NCI-H1417 treated with DMSO at 0.1 percent for 48 hours (cell line): ENCODE measurements at places on chromosomes 12 and 14.

- no peak for DNase-seq
These were observed 168.1 kb upstream of the DAAM1 start for GRCh38 chr14:59020382-59020781.

- DNase-seq: no peak
These were observed 900 bp downstream of the C2CD5 start for GRCh38 chr12:22543246-22544037.

DNA sequence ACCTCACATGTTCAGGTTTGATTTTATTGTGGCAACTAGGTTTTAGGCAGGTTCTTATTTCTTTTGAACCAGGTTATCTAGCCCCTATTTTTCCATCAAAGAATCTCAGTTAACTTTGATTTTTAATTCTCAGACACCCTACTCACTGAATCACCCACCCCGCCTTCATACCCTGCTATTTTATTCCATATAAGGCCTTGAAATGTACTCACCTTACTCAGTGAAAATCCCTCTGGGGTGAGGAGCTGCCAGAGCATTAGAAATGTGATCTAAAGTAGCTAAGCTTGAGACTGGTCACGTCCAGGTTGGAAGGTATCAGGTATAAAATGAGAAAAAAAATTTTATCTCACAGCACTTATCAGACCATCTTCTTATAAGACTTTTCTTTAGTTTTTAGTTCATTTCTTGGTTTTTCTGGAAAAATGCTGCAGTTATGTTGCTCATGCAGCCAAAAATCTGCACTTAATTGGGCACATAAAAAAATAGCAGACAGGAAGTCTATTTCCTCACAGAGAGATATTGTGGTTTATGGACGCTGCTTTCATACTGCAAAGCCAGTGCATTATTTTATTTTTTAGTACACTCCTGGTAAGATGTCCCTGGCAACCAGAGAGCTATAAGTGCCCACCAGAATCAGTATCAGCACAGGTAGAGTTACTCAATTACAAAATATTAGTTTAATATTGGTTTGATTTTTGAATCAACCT lies 101.5 kb upstream of the CCDC91 start:
- no peak for DNase-seq

GRCh38 chr14:64849940-64850339 lies 29.8 kb downstream of the SPTB start:
- no peak for DNase-seq

DNA sequence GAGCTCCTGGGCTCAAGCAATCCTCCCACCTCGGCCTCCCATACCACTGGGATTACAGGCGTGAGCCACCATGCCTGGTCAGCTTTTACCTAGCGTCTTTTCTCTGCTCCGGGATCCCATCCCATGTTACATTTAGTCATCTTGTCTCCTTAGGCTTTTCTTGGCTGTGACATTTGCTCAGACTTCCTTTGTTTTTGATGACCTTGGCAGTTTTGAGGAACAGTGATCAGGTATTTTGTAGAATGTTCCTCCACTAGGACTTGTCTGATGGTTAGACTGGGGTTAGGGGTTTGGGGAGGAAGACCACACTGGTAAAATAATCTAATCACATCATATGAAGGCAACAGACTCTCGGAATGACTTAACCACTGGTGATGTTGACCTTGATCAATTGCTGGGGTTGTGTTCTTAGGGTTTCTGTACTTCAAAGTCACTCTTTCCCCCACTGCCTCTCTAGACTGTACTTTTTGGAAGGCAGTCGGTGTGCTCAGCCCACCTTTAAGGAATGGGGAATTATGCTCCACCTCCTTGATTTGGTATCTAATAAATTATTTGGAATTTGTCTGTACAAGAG lies 48.4 kb downstream of the RIN3 start:
- no peak for DNase-seq

- no peak for DNase-seq
These were observed 6.5 kb downstream of the AMDHD1 start for GRCh38 chr12:95949477-95950206.

DNA sequence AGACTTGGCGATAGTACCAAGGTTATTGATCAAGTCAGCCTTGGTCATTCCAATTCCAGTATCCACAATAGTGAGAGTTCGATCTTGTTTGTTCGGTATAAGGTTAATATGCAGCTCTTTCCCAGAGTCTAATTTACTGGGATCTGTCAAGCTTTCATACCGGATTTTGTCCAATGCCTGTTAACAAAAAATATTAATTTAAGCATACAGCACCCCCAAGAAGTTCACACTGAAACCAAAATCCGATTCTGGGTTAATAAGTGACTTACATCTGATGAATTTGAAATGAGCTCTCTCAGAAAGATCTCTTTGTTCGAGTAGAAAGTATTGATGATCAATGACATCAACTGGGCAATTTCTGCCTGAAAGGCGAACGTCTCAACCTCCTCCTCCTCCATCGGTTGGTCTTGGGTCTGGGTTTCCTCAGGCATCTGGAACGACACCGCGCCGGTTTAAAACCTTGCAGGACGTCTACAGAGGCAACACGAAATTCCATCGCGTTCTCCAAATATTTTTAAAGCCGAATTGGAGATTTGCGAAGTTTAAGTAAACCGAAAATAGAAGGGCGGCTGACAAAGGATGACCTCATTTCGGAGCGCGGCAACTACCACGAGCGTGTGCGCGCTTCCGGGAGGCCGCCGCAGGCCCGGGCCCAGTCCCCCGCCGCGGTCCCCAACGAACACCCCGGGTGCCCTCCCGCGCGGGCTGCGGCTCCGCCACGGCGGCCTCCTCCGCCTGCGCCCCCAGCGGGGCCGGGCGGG lies 716 bp downstream of the HSP90AA1 start:
- DNase-seq: no peak

GRCh38 chr12:79956896-79957295 lies 22.0 kb upstream of the PPP1R12A start:
- no peak for DNase-seq

DNA sequence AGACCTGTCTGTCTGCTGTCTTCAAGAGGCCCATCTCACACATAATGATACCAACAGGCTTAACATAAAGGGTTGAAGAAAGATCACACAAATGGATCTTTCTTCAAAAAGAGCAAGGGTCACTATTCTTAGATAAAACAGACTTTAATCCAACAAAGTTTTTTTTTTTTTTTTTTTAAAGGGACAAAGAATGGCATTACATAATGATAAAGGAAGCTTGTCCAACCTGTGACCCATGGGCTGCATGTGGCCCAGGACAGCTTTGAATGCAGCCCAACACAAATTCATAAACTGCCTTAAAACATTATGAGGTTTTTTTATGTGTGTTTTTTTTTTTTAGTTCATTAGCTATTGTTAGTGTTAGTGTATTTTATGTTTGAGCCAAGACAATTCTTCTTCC lies 6.8 kb upstream of the FAM186B start:
- DNase-seq: no peak

- DNase-seq: no peak
These were observed 4.9 kb upstream of the NECAP1 start for GRCh38 chr12:8077207-8077606.

DNA sequence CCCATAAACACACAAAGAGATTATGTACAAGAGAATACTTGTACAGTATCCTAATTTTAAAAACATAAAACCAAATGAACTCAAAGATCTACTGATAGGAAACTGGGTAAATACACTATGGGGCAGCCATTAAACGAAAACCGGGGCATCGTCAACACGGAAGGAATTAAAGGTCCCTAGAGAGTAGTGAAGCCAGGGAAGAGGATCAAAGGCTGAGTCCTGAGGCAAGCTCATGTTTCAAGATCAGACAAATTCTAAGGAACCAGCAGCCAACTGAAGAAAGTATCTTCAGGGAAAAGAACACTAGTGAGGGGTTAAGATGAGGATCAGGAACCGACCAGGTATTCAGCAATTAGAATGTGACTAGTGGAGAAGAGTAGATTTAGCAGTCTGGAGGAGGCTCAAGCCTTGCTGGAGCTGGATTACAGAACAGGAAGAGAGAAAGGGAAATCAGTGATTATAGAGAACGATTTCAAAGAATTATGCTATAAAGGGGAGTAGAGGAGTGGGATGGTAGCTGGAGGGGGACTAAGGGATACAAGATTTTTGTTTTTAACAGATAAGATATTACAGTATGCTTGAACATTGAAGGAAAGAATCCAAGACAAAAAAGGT lies 23.7 kb downstream of the SEL1L start:
- no peak for DNase-seq

- DNase-seq: no peak
These were observed 12.1 kb downstream of the VASH1 start for GRCh38 chr14:76773188-76773885.

DNA sequence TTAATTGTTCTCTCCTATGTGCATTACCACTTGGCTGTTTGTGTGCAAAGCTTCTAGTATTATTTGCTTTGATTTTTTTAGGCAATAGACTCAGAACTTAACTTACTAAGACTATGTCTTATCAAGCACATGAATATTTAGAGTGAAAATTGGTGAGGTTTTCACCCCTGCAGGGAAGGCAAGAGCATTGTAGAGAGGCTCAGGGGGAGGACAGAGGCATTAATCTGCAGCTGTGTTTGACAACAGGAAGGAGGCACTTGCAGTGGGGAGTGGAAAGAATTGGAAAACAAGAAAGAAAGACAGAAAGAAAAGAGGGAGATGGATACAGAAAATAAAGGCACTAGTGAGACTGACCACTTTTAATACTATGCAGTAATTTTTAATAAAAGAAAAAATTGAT lies 431.6 kb downstream of the PDZRN4 start:
- peak; percentile 61 for DNase-seq

GRCh38 chr14:68953196-68953555 lies 25.9 kb downstream of the ACTN1 start:
- DNase-seq: no peak

GRCh38 chr14:90697577-90698206 lies 118.5 kb downstream of the TTC7B start:
- DNase-seq: peak; percentile 9

DNA sequence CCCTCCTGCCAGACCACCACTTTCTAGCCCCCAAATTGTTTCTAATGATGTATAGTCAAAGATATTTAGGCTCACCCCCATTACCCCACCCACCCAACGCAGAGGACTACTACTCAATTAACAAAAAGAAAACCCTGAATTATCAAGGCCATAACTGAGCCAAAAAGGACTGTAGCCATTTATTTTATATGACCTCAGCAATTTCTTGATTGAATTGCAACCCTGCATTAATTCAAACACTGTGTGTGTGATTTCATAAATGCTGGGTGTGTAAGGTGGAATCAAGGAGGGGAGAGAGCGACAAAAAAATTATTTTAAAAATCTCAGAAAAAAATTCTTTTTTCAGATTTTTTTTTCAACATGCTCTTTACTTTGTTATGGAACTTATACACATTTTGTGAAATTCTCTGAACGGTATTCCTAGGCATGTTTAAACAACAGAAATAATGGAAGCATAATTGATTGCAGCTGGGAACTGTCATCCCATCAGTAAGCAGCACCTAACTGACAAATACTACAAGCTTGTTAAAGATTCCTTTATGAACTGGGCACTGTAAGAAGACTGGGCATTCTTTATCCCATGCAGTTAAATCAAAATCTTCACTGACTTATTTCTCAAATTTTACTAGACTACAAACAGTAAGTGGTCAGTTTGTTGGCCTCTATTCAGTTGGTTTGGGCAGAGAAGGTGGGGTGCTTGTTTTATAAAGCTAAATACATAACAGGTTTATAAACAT lies 179.1 kb downstream of the SOX5 start:
- no peak for DNase-seq

DNA sequence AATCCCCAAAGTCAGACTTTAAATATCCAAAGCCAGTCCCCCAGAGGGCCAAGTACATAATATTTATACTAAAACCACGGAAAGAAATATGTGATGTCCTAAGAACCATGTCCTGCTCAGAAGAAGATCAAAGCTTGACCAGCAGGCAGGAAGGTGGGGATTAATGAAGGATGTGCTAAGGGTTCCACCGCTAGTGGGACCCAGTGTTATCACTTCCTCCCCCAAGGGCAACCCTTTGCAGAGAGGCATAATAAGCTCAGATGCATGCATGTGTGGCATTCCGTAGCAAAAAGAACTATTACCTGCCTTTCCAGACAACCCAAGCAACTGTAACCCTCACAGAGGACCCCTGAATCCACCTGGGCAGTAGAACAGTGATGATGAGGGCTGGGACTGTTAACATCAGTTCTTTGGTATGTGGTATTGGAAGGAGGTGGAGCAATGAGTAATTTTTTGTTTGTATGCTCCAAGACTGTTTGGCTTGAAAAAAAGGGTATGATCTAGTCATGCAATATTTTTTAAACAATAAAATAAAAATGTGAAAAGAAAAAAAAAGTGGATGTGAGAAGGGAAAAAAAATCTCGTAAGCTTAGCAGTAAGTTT lies 71.7 kb upstream of the ETV6 start:
- no peak for DNase-seq

- peak; percentile 74 for DNase-seq
These were observed at the start of gene MARCHF9 for GRCh38 chr12:57754411-57755193. MARCHF9 (plus strand) TSS chr12:57755103; CDS start chr12:57755529, 426 bp downstream.

GRCh38 chr12:12891080-12891880 lies at the start of gene GPRC5A:
GPRC5A (plus strand) TSS chr12:12891562; CDS start chr12:12908250, 16,688 bp downstream.
- DNase-seq: no peak

GRCh38 chr14:68628605-68629310 lies 164.1 kb downstream of the ZFP36L1 start:
- DNase-seq: no peak

DNA sequence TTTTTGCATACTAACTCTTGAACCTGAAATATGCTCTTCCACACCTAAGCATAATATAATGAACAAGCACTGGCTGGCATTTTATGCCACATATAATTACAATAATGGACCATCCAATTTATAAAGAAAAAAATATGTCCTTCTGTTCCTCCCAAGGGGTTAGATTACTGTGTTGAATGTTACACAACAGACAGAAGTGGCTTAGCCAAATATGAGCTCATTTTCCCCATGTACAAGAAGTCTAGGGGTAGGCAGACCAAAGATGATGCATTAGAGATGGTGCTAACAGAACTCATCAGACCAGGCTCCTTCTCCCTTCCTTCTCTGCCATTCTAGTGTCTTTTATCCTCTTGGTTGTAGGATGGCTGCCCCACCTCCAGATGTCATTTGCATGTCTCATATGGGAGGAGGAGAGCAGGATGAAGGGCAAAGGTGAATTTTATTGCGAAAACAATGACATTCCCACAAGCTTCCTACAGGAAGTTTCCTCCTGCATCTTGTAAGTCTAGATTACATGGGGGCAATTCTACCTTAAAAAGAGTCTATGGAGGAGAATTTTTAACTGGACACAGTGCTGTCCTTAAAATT lies 43.9 kb upstream of the SLC2A13 start:
- DNase-seq: no peak

DNA sequence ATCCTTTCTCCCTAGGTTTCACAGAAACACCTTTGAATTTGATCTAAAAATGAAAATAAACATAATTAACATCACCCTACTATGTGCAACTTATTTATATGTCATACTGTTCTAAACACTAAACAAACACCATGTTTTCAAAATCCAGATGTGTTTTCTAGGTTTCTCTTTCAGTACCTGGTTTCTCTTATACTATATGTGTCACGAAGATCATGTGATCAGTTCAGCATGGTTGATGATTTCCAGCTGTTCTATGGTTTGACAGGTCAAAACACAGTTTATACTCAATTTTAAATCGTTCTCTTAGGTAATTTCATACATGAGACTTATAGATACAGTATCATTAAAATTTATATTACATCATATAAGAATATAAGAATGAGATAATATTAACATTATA lies 373.1 kb downstream of the SOX5 start:
- DNase-seq: no peak
